Stimulated activated CD8-positive, alpha-beta memory T cell treated with anti-CD3 and anti-CD28 coated beads, Interleukin-7, amount 100 ng/mL, for 1 hour (primary cell): ENCODE measurements at places on chromosomes 11 and 22.

DNA sequence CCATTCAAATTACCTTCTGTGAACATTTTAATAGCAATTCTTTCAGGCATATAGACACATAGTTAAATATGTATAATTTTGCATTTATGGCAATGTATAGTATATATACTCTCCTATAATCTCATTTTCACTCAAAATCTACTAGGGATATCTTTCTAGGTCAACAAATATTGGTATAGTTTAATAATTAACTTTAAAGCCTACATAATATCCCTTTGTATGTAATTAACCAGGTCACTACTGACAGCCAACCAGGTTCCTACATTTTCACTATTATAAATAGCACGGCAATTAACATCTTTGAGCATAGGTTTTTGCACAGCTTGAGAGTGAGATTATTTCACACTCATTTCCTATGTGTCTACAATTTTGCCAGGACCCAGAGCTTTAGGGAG lies 15.8 kb downstream of the OR2AG2 start:
- DNase-seq = no peak

GRCh38 chr22:34669001-34669400 lies 397.0 kb upstream of the ISX start:
- no peak for DNase-seq

- DNase-seq = no peak
These were observed 6.6 kb downstream of the EP300 start for GRCh38 chr22:41099036-41099435.

DNA sequence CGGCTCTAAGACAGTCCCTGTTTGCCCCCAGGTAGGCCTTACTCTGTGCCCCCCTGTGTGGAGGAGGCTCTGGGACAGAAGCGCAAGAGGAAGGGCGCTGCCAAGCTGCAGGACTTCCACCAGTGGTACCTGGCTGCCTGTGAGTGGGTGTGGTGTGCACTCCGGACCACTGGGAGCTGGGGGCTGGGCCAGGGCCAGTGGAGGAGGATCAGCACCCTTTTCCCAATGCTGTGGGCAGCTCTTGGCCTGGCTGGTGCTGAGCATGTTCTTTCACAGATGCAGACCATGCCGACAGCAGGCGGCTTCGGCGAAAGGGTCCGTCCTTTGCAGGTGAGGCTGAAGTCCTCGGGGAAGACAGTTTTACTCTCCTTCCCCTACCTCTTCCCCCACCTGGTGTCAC lies 3.7 kb downstream of the SCO2 start:
- no peak for DNase-seq

DNA sequence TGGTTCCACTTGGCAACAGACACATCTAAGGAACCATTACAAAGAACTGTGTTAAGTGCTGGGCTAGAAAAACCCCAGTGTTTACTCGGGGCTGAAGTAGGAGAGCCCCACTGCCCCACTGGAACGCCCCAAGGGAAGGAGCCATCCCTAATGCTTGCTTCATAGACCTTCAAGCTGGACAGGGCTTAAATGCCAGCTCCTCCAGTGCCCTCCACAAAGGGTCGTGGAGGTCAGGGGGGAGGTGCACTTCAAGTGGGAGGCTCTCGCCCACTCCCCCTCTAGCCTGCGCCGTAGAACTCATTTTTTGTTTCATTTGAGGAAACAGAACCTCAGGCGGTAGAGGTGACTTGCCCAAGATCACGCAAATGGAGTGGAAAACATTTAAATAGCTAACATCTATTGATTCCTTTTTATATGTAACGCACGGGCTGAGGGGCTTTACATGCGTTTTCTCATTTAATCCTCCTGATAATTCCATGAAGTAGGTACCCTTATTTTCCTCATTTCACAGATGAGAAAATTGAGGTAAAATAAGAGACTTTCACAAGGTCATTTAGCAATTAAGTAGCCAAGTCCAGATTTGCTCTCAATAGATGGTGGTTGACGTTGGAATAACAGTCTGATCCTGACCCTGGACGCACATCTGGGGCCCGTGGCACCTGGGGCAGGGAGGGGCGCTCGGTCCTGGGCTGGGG lies 545 bp upstream of the ZDHHC13 start:
- no peak for DNase-seq

DNA sequence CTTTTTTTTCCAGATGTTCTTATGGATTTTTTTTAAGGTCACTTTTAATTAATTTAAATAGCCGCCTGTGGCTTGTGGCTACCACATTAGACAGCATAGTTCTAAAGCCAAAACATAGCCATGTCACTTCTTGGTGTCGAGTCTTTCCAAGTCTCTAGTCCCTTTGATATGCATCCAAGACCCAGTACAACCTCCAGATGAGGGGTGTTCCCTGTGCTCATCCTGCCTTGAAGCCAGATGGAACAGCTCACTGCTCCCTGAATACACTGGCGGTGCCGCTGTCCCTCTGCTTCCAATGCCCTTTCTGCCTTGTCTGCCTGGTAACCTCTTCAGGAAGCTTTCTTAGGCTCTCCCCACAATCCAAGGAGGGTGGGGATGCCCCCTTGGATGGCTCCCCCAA lies 338.0 kb downstream of the TENM4 start:
- no peak for DNase-seq

- no peak for DNase-seq
These were observed 47.3 kb upstream of the CAPRIN1 start for GRCh38 chr11:34004236-34004635.

- DNase-seq = no peak
These were observed 489.7 kb downstream of the MIAT start for GRCh38 chr22:27146866-27147633.

GRCh38 chr22:42962295-42963230 lies 52.4 kb downstream of the PACSIN2 start:
- no peak for DNase-seq

GRCh38 chr11:130916238-130916855 lies at the start of gene SNX19:
SNX19 (minus strand) TSS chr11:130916479; CDS start chr11:130915939, 540 bp downstream.
- DNase-seq = peak; percentile 76

DNA sequence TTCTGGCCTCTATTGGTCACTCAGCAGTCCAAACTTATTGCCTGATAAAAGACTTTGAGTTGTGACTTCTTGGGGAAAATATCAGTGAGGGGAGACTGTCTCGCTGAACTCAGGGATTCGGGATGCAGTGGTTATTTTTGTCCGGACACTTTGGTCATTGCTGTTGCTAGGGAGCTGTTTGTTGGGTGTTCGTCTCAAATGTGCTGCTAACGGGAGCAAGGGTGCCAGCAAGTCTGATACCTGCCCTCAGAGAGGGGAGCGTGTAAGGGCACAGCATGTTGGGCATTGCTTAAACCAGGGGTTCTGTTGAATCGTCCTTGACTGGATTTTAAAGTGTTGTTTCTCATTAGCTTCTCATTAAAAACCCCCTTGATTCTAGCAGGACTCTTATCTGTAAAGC lies 49.2 kb upstream of the SLC25A18 start:
- no peak for DNase-seq

GRCh38 chr22:50225200-50225969 lies 19.4 kb downstream of the TUBGCP6 start:
- DNase-seq = no peak

GRCh38 chr22:39097098-39098020 lies at the start of gene APOBEC3H:
APOBEC3H (plus strand) TSS chr22:39097244; CDS start chr22:39100279, 3,035 bp downstream.
- no peak for DNase-seq

GRCh38 chr11:6237761-6238302 lies 1.1 kb upstream of the CNGA4 start:
- no peak for DNase-seq

GRCh38 chr11:13160346-13160745 lies 117.2 kb upstream of the BMAL1 start:
- DNase-seq = no peak

GRCh38 chr11:36453678-36454077 lies 56.4 kb downstream of the TRAF6 start:
- no peak for DNase-seq

GRCh38 chr11:120714438-120714837 lies 202.9 kb downstream of the GRIK4 start:
- DNase-seq = no peak

DNA sequence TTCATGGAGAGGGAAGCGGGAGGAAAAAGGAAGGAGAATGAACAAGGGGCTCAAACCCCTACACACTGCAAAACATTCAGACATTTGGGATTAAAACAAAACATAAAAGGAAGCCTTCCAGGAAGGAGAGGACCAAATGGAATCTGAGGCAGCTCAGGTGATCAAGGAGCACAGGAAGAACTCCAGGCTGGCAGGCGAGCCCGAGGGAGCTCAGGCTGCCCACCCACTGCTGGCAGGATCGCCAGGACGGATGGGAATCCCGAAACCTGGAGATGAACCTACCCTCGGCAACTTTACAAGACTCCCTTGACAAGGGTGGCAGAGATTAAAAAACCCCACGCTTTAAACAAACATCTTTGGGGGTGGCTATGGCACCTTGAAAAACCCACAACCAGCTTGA lies 5.0 kb upstream of the PYGM start:
- DNase-seq = no peak

- DNase-seq = no peak
These were observed 2.2 kb downstream of the CADM1 start for GRCh38 chr11:115501893-115502589.

GRCh38 chr11:117629891-117630538 lies 167.0 kb downstream of the DSCAML1 start:
- DNase-seq = no peak

- no peak for DNase-seq
These were observed 10.4 kb upstream of the MALAT1 start for GRCh38 chr11:65488273-65489034.

GRCh38 chr11:19680829-19681368 lies 31.7 kb upstream of the NAV2 start:
- no peak for DNase-seq

DNA sequence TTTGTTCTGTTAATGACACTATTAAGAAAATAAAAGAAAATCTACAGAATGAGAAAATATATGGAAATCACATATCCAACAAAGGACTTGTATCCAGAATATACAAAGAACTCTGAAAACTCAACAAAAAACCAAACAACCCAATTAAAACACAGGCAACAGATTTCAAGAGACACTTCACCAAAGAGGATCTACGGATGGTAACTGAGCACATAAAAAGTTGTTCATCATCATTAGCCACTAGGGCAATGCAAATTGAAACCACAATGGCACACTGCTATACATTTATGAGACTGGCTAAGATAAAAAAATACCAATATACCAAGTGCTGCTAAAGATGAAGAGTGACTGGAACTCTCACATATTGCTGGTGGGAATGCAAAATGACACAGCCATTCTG lies 34.5 kb upstream of the SLC25A1 start:
- no peak for DNase-seq

DNA sequence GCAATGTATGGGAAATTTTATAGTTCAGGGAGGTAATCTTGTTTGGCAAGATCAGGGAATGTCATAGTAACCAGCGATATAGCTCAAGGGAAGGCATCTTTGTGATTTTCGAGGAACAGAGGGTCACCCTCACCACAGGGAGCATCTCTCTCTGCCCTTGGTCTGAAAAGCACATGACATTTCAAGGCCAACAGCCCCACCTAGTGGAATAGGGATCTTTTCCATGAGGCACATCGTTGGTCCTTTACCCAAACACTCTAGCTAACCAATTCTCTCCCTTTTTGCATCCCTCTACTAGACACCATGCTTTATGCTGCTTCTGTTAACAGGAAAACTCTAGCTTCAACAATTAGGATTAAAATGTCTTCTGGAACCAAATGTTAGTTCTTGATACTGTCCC lies 179.0 kb downstream of the GRM5 start:
- no peak for DNase-seq

DNA sequence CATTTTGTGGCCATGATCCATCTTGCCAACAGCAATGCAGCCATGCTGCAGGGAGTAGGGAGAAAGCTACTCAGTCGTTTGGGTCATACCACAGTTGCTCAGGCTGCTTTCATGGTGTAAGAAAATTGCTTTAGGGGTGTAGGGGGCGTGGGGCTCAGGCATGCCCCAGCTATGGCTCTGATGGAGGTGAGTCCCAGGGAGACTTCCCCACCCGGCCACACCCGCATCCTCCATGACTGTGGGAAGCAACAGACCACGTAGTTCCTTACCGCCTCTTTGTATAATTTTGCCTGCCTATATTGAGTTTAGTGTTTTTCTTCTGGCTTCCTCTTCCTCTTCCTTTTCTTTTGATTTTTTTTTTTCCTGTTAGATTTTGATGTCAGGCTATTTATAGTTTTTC lies 58.8 kb downstream of the SPECC1L start:
- no peak for DNase-seq

DNA sequence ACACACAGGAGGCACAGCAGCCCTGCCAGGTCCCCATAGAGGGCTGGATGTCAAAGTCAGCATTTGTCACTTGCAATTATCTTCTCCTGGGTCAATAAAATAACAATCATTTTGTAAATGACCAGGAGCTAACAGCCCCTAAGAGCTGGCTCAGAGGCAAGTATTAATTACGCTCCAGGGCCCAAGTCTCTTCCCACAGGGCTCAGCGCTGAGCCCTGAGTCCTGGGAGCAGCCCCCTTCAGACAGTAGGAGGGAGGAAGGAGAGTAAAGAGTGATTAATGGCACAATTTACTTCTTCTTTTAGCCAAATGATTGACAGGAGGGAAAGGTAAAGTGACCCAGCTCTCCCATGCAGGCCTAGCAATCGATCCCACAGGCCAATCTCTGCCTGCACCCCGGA lies 99.0 kb upstream of the DRD2 start:
- no peak for DNase-seq

GRCh38 chr11:130024361-130024760 lies 21.7 kb upstream of the PRDM10 start:
- no peak for DNase-seq

- DNase-seq = no peak
These were observed 231.5 kb downstream of the NXPE2 start for GRCh38 chr11:114909866-114910265.

DNA sequence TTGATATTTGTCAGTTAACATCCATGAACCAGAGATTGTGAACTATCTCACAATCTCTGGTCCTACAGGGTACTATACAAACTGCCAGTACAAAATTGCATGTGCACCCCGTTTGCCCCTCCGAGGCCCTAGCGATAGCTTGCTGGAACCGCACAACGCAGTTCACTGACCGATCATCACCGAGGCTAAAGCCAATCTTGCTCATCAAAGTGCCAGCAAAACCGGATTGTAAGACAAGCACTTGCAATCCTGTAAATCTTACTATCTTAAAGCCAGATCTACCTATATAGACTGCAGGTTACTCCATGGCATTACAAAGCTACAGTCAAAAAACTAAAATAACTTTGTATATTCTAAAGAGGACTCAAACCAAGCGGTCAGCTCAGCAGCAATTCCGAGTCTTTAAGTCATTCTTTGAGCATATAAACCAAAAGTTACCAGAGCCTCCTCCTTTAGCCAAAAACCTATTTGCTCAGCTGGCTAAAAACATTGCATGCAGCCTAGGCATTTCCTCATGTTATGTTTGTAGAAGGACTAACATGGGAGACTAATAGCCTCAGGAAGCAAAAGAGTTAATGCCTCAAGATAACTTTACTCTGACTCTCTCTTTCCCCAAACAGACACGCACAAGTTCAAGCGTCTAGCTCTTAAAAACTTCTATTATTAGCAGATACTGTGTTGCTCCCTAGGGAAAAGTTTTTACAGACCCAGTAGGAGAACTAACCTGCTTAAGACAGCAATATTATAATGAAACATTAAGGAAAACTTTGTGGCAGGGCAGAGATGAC lies 30.7 kb upstream of the CPT1A start:
- no peak for DNase-seq

DNA sequence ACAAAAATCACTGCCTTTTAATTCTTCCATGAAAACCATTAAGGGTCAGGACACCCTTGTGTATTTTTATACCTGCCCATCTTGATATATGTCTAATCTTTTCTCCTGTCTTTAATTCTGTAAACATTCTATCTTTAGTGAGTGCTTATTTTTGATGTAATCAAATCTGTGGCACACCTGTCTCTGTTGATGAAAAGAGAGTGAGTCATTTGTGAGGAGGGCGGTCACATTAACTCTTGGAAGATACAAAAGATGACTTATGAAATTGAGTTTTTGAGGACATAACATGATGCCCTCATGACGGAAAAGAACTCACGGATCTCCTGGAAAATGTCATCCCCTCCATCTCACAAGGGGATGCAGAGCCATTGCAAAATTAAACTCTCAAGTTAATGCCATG lies 206.5 kb upstream of the PGR start:
- DNase-seq = no peak
